T-helper 9 cell (primary cell): ENCODE measurements at places on chromosomes 4 and X.
A peak's percentile ranks its signal among the peaks of the same experiment; 100 is the strongest.

- no peak for DNase-seq
Measured at GRCh38 chr4:77126809-77127208, 30.2 kb upstream of the CCNG2 start.

- no peak for DNase-seq
Measured at GRCh38 chr4:95268819-95269565, 279.8 kb downstream of the UNC5C start.

GRCh38 chr4:20679951-20680350 is 20.3 kb upstream of the PACRGL start:
- DNase-seq: no peak

DNA sequence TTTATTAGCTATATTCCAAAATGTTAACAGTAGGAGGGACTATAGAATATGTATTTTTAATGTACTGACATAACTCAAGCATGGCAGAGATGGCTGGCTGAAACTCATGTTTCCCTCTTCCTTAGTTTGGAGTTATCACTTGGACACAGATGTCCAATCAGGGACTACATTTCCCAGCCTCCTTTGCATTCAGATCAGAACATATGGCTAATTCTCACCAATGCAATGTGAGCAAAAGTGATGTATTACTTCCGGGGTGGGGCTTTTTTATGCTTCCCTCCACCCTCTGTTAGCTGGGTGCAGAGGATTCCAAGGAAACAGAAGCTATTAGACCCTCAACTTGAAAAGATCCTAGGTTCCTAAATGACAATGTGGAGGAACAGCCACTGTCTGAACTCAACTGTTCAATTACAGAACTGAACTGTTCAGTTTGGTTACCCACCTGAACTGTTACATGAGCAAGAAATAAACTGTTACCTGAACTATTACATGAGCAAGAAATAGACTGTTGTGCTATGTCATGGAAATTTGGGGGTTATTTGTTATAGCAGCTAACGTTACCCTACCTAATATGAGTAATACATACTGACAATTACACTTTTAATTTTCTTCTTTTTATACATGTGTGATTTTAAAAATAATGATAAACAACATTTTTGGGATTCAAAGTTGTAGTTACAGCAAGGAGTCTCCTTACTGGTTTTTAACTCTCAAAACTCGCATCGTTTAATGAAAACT is 29.6 kb upstream of the ERVMER34-1 start:
- no peak for DNase-seq

DNA sequence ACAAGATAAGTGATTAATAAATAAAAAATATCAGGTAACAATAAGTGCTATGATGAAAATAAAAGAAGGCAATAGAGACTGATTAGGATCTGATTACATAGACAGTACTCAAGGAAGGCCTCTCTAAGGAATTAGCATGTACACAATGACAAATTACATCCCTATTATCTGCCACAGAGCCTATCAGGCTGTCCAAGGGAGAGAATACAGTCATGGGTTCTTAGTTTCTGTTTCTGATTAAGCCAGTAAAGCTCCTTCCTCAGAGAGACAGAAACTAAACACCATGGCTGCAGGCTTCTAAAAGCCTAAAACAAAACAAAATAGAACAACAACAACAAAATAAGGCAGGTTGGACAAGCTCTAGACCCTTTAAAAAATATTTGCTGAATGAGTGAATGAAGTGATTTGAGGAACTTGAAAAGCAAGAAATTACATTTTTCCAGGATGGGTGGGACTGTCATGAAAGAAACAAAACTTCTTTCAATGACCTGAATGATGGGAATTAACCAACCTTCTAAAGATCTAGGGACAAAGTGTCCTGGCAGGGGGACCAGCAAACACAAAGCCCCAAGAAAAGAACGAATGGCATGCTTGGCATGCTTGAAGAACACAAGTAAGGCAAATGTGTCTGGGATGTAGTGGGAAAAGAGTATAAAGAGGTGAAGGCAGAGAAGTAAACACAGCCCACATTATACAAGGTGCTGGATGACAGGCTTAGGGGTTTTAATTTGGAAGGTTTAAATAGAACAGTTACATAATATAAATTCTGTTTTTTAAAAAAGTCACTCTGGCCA is 44.1 kb downstream of the NAA11 start:
- DNase-seq: no peak

DNA sequence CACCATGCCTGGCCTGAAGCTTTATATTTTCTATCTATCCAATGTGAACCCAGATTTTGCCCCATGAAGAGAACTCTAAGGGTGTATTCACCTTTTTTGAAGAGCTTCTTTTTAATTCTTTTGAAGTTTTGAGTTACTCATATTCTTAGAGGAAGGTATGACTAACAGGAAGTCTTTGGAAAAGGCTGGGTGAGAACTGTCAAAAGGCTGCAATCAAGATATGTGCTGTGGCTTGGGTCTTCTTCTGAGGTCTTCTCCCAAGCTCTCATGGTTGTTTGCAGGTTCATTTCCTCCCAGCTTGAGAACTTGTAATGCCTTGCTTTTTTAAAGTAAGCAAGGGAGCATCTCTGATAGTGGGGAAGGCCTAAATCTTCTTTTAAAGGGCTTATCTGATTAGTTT is 3.1 kb upstream of the C4orf17 start:
- no peak for DNase-seq

DNA sequence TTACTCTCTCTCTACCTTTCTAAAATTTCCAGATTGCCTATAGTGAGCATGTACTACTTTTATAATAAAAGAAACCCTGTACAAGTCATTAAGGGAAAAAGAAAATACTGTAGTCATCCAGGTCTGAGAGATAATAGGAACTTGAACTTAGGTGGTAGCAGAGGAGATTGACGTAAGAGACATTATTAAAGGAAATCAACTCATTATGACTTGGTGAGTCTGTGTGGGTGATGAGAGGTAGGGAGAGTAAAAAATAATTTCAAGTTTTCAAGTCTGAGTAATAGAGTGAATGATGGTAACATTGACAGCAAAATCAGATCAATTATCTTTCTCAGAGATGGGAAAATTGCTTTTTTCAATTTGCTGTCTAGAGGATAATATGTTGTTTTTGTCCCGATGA is 44.0 kb upstream of the ZCCHC12 start:
- no peak for DNase-seq

DNA sequence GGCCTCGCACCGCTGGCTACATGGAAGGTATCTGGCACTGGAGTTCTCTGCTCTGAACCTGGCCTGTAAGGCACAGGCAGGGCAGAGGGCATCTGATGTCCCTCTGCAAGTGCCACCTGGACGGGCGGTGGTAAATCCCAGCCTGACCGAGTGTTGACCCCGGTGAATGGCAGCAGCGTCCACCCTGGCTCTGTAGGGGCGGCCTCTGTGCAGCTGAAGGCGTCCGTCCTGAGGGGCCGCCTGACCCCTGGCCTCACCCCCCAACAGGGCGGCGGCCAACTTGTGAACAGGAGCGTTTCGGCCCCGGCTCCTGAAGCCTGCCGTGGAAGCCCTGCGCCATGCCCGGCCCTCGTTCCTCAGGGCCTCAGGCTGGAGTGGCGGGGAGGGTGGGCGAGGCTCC is 51.4 kb downstream of the CPZ start:
- DNase-seq: no peak

GRCh38 chr4:159283696-159284095 is 180.8 kb downstream of the RAPGEF2 start:
- DNase-seq: no peak

- DNase-seq: no peak
Measured at GRCh38 chr4:57351731-57352130, 241.5 kb upstream of the IGFBP7 start.

DNA sequence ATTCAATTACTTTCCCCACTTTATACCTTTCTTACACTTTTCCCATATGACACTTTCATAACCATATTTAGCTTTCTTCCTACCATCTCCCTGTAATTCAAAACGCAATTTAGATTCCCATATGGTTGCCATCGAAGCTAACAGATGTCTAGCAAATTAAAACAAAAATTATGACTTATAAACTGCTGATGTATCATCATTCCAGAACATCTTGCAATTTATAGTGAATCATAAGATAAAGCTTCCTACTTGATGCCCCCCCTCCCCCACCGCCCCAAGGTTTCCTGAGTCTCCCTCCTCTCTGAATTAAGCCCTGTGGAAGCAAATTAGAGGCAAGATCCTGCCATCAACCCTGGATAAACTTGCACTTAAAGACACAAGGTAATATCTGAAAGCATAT is 5.4 kb downstream of the TSPAN5 start:
- DNase-seq: no peak

DNA sequence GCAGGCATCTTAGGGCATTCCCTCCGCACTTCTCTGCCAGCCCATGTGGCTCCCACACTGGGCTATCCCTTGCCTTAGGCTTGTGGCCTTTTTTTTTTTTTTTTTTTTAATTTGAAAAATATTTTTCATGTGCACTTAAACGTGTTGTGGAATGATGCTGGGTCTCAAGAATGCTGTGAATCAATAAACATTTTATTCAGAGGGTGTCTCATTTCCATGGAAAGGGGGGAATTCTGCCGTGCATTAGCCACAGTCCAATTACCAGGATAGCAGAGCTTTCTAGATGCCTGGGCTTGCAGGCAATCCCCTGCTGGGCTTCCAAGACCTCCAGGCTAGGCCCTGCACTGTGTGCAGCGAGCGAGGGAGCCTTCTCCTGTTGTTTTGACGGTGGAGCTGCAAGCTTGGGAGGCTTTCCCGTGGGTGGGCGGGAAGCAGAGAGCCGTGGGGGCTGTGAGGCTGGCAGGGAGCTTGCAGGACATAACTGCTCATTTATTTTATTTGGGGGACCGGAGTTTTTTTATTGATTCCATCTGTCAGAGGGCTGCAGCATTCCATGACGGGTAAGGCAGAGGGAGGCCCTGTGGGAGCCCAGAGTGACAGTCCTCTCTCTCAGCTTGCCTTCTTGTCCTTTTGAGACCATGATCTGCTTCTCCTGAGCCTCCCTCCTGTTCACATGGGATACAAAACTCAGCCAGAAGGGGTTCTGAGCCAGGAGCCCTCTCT is 2.6 kb upstream of the CPZ start:
- no peak for DNase-seq

- no peak for DNase-seq
Measured at GRCh38 chr4:119207051-119207450, 5.5 kb upstream of the USP53 start.

DNA sequence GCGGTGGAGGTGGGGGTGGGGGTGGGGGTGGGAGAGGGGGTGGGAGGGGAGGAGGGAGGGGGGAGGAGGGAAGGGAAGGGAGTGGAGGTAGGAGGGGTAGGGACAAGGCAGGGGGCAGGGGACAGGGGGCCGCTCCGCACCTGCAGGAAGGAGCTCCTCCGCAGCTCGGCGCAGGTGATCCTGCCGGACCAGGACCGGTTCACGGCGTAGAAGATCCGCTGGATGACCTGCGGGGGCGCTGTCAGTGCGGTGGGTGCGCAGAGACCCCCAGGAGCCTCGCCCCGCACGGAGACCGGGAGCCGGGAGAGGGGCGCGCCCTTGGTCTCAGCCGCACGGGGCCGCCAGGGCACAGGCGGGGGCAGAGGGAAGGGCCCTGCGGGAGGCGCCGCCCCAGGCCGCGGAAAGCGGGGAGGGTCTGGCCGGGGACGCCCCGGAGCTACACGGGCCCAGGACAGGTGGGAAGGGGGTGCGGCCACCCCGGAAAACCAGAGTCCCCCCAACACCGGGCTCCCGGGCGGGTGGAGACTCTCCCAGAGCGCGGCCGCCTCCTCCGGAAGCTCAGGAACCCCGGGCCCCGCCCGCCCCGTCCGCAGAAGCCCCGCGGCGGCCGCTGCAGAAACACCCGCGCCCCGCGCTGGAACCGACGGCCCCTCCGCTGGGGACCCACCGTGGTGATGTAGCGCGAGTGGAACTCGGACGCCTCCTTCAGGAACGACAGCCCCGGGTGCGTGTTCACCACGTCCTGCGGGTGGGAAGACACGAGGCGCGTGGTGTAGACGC is 27.6 kb upstream of the GTPBP6 start:
- no peak for DNase-seq

DNA sequence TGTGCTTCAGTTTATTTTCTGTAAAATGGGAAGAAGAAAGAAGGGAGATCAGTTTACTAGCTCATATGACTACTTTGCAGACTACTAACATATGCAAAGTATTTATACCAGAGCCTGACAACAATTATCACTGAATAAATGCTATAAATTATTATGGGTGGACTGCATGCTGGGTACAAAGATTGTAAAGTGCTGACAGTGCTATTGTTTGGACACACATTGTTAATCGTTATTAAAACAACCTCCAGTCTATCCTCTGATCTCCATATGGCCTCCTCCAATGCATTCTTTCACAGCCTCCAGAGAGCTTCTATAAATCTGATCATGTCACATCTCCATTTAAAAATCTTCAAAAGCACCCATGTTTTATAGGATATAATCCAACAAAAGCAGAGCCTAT is 90.1 kb upstream of the HS3ST1 start:
- DNase-seq: no peak

GRCh38 chrX:12894074-12895030 is 12.1 kb upstream of the TLR8 start:
- DNase-seq: peak; percentile 19

GRCh38 chr4:39947963-39948362 is 29.7 kb downstream of the PDS5A start:
- DNase-seq: no peak

- no peak for DNase-seq
Measured at GRCh38 chrX:106039920-106040319, 1.4 kb upstream of the SERPINA7 start.

DNA sequence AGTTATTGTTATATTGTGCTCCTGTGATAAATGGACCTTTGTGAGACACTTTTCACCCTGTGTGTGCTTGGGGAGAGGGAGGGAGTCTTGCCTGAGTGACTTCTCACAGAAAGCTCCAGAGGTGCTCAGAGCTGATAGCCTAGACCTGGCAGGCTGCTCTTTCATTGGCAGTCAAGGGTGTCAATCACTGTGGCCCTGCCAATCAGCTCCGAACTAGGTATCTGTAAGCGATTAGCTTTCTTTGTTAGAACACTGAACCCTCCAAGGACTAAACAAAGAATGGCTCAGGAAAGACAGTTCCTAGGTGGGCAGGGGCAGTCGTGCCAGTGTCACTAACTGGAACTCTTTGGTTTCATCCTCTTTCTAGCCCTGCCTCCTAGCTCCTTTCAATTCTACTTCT is 2.7 kb upstream of the NALF2 start:
- no peak for DNase-seq

GRCh38 chr4:73068491-73069337 is 802 bp downstream of the COX18 start:
- DNase-seq: no peak

GRCh38 chrX:45771114-45771513 is 570.4 kb upstream of the DIPK2B start:
- DNase-seq: no peak

- DNase-seq: no peak
Measured at GRCh38 chr4:168880072-168880675, 129.9 kb downstream of the CBR4 start.

DNA sequence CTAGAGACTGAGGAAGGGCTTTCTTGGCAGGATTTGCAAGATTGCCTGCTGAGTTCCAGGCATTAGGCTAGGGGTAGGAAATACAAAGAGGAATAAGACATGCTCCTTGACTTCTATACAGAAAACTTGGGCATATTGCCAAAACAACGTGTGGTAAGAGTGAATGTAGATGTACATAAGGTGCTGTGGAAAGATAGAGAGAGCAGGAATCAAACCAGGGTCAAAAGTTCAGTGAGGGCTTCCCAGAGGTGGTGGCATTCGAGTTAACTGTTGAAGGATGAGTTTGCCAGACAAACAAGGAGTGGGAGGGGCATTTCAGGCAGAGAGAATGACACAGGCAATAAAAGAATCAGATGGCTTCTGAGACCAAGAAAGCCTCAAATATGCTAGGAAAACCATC is 187.9 kb downstream of the KDR start:
- DNase-seq: no peak
